ENCODE measurements at places on chromosomes 7 and 10.

GRCh38 chr7:25206765-25207164 lies 21.5 kb downstream of the NPVF start:
- no peak for DNase-seq

DNA sequence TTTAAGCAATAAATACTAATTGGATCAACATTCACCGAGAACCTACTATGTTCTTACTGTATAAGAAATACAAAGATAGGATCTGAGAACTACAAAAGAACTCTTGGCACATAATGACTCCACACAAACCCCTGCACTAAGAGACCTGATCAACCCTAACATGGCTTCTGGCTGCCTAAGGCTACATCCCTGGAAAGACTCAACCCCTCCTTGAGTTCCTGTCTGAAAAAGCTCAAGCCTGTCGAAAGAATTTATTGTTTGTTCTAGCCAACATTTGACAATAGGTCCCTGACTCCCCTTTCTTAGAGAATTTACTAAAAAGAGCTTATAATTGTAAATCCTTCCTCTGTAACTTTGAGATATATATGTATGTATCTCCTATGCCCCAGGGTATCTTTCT lies 125.3 kb upstream of the SGCE start:
- no peak for DNase-seq

GRCh38 chr10:1189166-1190051 lies 133.2 kb downstream of the WDR37 start:
- no peak for DNase-seq

- DNase-seq: no peak
Observed at GRCh38 chr10:123618224-123618623, 47.9 kb upstream of the GPR26 start.

- DNase-seq: no peak
Observed at GRCh38 chr7:112067632-112068540, 138.3 kb downstream of the DOCK4 start.

DNA sequence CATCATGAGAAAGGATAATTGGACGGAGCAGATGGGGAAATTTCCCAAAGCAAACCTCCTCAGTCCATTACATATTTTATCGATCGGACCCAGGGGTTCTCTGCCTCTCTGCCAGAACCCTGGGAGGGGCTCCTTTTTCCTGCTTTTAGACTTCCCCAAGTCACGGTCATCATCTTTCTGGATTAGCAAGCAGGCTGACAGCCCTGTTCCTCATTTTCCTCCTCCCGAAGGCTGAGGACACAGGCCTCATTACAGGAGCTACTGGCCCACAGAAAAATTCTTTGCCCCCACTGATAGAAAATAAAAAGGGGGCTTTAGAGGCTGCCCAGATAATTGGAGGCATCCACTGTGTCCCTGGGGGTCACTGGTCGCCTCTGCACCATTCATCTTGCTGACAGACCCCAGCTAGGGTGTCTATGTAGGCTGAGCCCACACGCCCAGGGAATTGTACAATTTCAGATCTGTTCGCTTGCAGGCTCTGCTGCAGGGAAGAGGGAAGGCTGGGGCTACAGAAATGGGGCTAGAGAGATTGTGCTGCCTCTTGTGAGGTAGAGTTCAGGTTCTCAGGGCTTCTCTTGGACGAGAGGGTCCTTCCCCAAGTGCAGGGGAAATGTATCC lies 125.7 kb upstream of the SDK1 start:
- DNase-seq: no peak

GRCh38 chr10:3330663-3331062 lies 158.1 kb upstream of the PITRM1 start:
- DNase-seq: no peak

- no peak for DNase-seq
Observed at GRCh38 chr7:157751406-157751805, 414.6 kb downstream of the DNAJB6 start.

DNA sequence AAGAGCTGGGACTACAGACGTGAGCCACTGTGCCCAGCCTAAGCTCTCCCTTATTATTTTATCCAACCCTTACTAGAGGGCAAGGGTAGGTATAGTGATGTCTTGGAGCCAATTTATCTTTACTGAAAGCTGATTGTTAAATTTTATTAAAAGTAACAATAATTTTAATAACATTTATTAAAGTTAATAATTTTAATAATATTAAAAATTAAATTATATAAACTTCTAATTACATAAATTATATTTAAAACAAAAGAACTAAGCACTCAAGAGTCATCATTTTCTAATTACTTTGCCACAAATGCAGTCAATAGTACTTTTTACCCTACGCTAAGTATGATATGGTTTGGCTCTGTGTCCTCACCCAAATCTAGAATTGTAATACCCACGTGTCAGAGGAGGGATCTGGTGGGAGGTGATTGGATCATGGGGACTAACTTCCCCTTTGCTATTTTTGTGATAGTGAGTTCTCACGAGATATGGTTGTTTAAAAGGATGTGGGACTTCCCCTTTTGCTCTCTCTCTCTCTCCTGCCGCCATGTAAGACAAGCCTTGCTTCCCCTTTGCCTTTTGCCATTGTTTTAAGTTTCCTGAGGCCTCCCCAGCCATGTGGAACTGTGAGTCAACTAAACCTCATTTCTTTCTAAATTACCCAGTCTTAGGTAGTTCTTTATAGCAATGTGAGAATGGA lies 58.4 kb upstream of the ETV1 start:
- DNase-seq: no peak

DNA sequence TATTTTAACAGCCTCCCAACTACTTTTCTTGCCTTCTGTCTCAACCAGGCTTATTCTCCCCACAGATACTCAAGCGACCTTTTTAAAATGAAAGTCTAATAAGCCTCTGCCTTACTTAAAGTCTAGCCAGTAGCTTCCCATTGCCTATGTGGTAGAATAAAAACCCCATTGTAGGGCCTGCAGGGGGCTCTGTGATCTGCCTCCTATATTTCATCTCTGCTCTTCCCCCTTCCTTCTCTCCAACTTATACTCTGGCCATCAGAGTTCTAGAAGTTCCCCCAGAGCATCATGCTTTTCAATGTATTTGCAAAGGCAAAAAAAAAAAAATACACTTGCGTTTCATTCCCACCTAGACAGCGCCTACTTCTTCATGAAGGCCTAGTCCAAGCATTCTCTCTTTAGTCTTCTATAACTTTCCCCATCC lies 167.7 kb upstream of the ADO start:
- no peak for DNase-seq

GRCh38 chr7:34060196-34060947 lies 155.0 kb downstream of the BMPER start:
- peak; percentile 58 for DNase-seq

DNA sequence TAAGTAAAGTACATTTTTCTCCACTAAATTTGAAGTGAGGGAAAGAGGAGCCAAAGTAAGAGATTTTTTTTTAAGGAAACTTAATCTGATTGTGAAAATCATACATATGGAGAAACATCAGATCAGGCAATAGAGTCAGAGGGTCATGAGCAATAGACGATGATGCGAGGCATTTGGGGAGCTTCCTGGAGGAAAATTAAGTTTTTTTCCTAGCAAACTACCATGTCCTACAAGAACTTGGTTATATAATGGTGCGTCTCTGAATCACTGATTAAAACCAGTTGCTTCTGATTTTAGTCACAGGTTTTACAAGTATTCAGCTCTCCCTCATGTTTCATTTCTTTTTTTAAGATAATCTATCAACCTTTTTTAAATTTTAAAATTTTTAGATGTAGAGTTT lies 52.1 kb upstream of the MTURN start:
- no peak for DNase-seq

DNA sequence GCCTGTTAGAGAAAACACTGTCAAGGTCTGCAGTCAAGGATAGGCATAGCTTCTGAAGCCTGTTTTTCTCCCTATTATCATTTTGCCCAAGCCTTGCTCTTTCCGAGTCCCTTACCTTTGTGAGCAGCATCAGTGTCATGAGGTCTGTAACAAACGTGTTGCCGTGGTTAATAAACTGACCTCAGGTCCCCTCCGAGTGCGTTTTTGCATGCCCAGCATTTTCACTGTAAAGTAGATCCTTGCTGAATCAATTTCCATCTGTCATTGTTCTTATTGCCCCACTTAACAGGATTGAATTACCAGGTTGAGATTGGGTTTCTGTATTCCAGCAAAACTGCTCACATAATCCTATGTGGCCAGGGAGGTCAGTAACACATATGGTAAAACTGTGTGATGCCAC lies 110.3 kb downstream of the ZNF248 start:
- DNase-seq: no peak

GRCh38 chr7:36155811-36156361 lies 2.8 kb downstream of the EEPD1 start:
- DNase-seq: no peak

DNA sequence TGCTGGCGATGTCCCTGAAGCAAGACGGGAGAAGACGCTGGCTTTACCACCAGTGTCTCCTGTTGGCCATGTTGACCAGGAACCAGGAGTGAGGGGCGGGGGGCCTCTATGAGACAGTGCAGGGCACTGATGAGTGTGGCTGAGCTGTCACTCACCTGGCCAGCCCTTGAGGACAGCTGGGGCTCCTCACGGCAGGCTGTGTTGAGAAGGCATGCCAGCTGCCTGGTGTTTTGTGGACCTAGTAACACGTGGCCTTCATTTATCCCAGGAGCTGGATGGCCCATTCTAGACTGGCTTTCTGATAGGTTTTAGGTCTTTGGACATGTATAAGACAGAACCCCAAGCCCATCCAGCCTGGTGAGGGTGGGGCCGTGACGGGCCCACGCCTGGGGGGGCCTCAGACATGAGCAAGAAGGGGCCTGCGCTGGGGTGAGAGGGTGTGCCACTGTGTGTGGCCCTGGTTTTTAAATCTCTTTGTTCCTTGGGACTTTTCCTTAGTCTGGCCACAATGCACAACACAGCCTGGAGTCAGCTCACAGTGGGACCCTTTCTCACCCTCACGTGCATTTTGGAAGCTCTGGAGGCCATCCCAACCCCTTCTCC lies 10.5 kb downstream of the RHBDD2 start:
- DNase-seq: no peak

- DNase-seq: no peak
Observed at GRCh38 chr7:42790196-42790595, 121.7 kb downstream of the C7orf25 start.

- peak; percentile 87 for DNase-seq
Observed at GRCh38 chr7:47291461-47292081, 290.3 kb downstream of the TNS3 start.

GRCh38 chr10:133208466-133208865 lies 21.6 kb upstream of the UTF1 start:
- no peak for DNase-seq

DNA sequence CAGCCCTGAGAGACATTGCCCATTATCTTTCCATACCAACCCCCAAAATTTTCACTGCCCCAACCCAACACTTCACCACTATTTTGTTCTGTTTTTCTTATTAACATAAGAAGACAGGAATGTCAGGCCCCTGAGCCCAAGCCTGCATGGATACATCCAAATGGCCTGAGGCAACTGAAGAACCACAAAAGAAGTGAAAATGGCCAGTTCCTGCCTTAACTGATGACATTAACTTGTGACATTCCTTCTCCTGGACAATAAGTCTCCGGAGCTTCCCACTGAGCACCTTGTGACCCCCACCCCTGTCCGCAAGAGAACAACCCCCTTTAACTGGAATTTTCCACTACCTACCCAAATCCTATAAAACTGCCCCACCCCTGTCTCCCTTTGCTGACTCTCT lies 1076.4 kb upstream of the GHITM start:
- no peak for DNase-seq

DNA sequence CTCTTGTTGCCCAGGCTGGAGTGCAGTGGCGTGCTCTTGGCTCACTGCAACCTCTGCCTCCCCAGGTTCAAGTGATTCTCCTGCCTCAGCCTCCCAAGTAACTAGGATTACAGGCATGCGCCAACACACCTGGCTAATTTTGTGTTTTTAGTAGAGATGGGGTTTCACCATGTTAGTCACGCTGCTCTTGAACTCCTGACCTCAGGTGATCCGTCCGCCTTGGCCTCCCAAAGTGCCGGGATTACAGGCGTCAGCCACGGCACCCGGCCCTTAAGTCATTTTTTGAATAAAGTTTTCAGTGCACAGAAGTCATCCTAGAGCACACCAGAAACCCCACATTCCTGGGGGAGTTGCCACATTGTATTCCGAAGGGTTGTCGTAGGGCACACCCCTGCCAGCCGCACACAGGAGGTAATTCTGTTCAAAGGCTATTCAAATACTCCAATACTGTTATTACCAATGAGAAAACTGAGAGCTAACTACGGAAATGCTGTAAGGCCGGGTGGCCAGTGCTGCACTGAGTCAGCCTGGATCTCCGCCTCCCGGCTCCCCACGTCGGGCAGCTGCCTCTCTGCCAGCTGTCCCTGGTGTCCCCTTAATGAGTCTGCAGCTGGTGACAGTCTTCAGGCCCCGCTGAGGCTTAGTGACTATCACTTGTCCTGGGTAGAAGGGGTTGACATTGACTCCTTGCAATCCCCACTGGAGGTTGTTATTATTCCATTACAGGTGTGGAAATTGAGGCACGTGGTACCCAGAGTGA lies 8.6 kb upstream of the RFC2 start:
- no peak for DNase-seq

- no peak for DNase-seq
Observed at GRCh38 chr7:23696916-23697441, 13.0 kb upstream of the STK31 start.

DNA sequence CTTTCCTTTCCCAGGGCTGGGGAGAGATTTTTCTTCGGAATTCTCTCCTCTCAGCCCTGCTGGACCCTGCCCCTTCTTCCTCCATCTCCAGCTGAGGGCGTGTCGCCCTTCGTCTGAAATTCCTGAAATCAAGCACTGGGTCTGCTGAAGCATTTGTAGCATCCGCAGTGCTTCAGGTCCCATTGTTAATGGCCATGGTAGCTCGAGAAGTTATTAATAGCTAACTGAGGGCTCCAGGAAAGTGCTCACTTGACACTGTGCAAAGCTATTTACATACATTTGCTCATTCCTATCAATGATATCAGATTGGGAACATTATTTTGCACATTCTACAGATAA lies 515 bp downstream of the FAM149B1 start:
- DNase-seq: no peak

GRCh38 chr7:38630720-38631673 lies at the start of gene AMPH:
AMPH (minus strand) TSS chr7:38631373; CDS start chr7:38631351, 22 bp downstream.
- no peak for DNase-seq

DNA sequence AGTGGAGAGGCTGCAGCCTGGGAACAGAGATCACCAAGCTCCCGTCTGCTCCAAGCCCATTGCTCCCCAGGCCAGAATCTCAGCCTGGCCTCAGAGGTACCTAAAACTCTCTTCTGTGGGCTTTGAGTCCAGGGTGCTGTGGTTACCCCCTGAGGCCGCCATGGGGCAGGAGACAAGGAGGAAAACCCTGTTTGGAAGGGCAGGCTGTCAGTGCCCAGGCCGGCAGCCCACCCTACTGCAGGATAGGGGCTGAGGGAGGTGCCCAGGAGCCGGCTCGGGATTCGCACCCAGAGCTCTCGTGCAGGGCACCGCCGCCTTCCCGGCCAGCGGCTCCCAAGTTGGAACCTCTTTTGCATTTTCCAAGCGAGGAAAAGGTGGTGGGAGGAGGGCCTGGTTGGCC lies 24.5 kb downstream of the UNCX start:
- no peak for DNase-seq
